ENCODE measurements at places on chromosomes 5 and 9. TPM values are rescaled to one million over a fixed set of nuclear protein-coding genes. Genes with fewer than 3 reads are reported as not detected.

Gene NFIB
- 101 TPM for total RNA-seq

Gene CTXN3
- total RNA-seq, result not detected

Gene FOXD1
- not detected for total RNA-seq

Gene GARNL3
- 10.0 TPM for total RNA-seq

Gene MYO10
- 35.8 TPM for total RNA-seq

Gene TOR4A
- 10.0 TPM for total RNA-seq

Gene ROR2
- total RNA-seq, result 9.0 TPM

Gene FCN2
- total RNA-seq, result 2.6 TPM

Gene TNFSF15
- not detected for total RNA-seq

Gene GLE1
- total RNA-seq, result 21.1 TPM

Gene PIP5K1B
- 14.3 TPM for total RNA-seq

Gene NRG2
- 16.9 TPM for total RNA-seq

Gene CXXC5
- 25.3 TPM for total RNA-seq

Gene FAXDC2
- 17.4 TPM for total RNA-seq

Gene TSSK1B
- total RNA-seq, result not detected

Gene FOXD4L3
- total RNA-seq, result 0.19 TPM

Gene PROP1
- total RNA-seq, result not detected

Gene SLC36A3
- not detected for total RNA-seq

Gene SLC22A4
- 6.5 TPM for total RNA-seq

Gene FLT4
- 50.6 TPM for total RNA-seq

Gene TXNDC8
- total RNA-seq, result not detected

Gene HTR4
- total RNA-seq, result not detected

Gene TRPM6
- total RNA-seq, result 1.3 TPM
